ENCODE measurements at places on chromosomes 2 and 18. TPM values are rescaled to one million over a fixed set of nuclear protein-coding genes. Genes with fewer than 3 reads are reported as not detected.

Gene SPATS2L
- 64.0 TPM for total RNA-seq

Gene UGT1A10
- 140 TPM for total RNA-seq

Gene TUBB6
- not detected for total RNA-seq

Gene COLEC12
- total RNA-seq = not detected

Gene SUMO1
- total RNA-seq = 67.3 TPM

Gene STK17B
- total RNA-seq = 17.4 TPM

Gene TSPYL6
- total RNA-seq = not detected

Gene PTPRM
- 2.5 TPM for total RNA-seq

All from HT-29 (cell line).